ENCODE measurements at places on chromosomes 3 and 15.
A peak's percentile ranks its signal among the peaks of the same experiment; 100 is the strongest.

GRCh38 chr3:69650066-69650419 is 89.2 kb upstream of the MITF start:
- no peak for DNase-seq

DNA sequence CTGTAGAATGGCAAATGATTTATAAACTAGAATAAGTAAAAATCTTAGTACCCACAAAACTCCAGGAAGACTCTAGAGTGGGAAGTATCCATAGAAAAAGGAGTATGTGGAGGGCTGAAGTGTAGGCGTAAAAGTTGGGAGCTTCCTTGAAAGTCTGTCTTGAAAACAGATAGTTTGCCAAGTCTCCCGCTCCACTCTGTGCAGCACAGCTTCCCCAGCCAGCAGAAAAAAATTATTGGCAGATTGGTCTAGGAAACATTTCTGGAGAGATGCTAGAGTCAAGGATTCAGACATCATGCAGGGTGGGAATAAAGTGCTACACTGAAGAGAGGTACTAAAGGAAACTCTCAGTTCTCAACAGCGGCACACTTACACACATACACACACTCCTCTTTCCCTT is 53.4 kb upstream of the CD200R1L start:
- DNase-seq, result peak; percentile 39

GRCh38 chr3:195582947-195583346 is 793 bp downstream of the APOD start:
- DNase-seq, result no peak

DNA sequence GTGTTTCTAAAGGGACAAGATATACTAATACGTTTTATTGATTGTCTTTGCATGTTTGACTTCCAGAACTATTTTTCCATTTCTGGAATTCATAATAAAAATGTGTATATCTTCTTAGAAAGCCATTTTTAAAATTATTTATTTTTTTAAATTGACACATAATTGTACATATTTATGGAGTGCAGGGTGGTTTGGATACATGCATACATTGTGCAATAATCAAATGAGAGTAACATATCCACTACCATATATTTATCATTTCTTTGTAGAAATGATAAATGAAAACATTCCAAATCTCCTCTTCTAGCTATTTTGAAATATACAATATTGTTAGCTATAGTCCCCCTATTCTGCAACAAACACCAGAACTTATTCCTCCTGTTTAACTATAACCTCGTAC is 156.5 kb upstream of the ABI3BP start:
- no peak for DNase-seq

DNA sequence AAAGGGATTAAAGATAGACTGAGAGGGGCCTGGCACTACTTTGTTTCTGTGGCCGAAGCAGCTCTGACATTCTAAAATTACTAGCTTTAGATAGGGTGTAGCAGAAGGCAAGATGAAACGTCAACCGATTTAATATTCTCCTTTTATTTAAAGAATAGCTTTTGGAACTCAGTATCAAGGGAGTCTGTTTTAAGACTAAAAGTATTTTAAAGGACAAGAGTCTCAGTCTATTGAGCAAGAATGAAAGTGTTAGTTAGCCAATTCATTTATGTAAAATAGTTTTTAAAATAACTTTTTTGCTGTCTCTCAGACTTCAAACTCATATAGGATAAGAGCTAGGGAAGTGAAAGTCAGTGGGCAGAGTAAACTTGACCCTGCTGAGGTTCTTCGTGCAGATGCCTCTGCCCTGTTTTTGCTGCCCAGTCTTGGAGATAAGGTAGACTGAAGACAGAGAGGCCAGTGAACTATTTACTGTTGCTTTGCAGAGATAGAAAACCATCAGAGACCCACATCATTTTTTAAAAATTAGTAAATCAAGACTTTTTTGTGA is 1090.9 kb downstream of the ROBO2 start:
- no peak for DNase-seq

GRCh38 chr3:160343132-160343531 is 55.9 kb downstream of the IFT80 start:
- peak; percentile 8 for DNase-seq

DNA sequence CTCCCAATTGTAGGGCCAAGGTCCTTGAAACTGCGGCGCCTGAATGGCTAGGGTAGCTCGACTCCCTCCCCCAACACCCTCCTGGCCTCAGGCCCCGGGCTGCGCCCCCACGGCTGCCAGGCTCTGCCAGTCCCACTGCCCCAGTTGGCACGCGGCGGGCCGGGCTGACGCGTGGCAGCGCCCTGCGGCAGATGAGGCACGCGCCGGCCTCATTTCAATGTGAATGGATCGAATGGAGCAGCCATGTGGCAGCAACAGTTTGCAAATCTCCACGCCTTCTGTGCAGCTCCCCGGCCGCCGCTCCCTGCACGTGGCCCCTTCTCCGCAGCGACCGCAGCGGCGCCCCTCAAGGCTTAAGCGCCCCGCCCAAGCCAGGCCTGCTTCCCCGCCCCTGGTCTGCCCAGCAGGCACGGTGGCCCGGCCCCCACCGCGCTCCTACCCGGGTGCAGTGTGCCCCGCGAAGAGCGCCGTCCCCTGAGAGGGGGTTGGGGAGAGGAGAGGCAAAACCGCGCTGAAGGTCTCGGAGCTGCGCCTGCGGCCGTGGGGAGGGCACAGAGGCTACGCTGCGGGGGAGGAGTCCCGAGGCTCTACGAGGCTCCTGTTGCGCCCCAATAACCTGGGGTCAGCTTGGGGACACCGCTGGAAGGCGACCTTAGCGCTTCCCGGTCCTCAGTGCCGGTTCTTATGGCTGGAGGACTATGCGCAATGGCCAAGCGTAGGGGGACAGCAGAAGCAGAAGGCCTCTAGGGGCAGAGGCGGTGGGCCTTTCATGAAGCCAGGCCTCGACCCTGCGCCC is 3.1 kb upstream of the DLL4 start:
- no peak for DNase-seq

DNA sequence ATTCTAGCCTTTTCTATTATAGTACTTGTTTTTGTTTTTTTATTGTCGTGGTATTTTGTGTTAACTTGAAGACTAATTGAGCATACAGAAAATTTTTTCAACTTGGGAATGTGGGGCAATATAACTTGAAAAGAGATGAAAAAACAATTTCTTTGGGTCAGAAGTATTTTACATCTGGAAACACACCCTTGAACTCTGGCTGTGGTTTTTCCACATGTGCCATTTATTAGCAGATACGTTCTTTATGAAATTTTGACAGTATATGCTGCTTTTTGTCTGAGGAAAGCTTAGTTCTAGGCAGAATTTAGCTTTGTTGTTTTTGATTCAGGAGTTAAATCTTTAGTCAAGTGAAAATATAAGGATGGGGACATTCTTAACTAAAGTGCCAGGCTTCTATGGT is 44.7 kb downstream of the TCF12 start:
- no peak for DNase-seq

- DNase-seq, result no peak
These were observed 6.0 kb downstream of the GHRL start for GRCh38 chr3:10286596-10287295.

Measured in forelimb muscle (tissue), 1 donor.